ENCODE measurements at places on chromosomes 4 and X.

DNA sequence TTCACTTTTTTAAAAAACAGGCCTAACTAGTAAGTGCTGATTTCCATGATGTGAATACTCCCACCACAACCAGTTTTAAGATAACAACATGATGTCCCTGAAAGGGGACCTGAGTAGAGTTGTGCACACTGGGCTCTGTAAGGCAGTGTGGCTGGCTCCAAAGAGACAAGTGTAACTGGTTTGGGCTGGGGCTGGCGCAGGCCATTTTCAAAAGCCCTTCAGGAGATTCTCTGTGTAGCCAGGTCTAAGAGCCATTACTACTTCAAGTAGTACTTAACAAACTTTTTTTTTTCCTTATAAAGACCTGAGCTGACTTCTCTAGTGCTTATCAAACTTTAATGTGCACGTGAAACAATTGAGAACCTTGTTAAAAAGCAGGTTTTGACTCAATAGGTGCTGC, 4.3 kb downstream of the QRFPR start:
- DNase-seq: no peak

DNA sequence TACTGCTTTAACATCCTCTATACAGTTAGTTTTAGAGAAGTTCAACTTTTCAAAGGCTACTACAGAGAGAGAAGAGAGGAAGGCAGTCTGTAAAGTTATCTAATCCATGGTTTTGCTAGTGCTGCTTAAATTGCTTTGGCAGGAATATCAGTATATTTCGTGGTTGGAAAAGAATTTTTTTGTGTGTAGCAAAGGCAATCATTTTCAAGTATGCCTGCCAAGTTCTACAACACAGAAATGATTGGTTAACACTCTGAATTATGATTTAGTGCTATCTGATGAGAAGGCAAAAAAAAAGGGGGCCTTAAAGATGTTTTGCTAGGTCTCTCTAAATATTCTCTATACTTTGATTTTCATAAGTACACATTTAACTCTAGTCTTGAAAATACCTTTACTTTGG, 133.1 kb downstream of the JADE1 start:
- DNase-seq: no peak

- peak; percentile 5 for DNase-seq
Measured at GRCh38 chr4:42152507-42153504, at the start of gene BEND4. Gene BEND4, minus strand, starts transcription at chr4:42152655. Its CDS starts 512 bp downstream, at chr4:42152143.

DNA sequence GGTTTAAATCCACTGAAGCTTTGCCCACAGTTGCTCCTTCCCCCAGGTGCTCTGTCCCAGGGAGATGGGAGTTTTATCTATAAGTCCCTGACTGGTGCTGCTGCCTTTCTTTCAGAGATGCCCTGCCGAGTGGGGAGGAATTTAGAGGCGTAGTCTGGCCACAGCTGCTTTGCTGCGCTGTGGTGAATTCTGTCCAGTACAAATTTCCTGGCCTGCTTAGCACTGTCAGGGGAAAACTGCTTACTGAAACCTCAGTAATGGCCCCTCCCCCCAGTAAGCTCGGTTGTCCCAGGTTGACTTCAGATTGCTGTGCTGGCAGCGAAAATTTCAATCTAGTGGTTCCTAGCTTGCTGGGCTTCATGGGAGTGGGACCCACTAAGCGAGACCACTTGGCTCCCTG, 40.1 kb downstream of the UGT2B17 start:
- no peak for DNase-seq

GRCh38 chrX:3527166-3527565, 180.7 kb upstream of the MXRA5 start:
- DNase-seq: no peak

DNA sequence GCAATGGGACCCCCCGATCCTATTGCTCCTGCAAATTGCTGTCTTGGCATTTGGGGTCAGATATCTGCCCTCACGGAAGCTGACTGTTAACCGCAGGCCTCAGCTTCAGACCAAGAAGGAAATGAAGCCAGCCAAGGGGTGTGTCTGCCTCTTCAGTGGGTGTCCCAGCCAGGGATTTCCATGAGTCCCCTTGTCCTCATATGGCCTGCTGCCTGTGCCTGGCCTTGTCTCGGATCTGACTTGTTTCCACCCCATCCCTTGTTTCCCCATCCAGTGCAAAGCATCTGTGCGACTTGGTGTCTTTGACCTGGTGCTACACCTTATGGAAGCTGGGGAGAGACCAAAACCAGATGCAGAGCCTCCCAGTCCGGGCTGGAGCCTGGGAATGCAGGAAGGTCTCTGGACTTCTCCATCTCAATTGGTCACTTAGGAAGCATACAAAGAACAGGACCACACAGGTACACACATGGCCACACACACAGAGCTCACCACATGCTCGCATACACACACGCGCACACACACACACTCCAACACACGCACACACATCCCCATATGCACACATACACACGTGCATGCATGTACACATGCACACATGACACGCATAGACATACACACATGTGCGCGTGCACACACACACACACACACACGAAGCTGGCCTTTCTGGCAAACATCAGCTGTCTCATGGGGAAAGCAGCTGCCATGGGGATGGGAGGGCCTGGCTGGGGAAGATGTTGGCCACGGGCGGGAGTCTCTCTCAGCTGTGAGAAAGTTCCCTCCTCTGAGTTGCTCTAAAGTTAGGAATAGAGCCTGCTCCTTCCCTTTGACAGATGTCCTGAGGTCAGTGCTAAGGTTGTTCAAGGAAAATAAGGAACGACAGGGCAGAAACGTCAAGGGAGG, 65.5 kb downstream of the CRMP1 start:
- DNase-seq: no peak

DNA sequence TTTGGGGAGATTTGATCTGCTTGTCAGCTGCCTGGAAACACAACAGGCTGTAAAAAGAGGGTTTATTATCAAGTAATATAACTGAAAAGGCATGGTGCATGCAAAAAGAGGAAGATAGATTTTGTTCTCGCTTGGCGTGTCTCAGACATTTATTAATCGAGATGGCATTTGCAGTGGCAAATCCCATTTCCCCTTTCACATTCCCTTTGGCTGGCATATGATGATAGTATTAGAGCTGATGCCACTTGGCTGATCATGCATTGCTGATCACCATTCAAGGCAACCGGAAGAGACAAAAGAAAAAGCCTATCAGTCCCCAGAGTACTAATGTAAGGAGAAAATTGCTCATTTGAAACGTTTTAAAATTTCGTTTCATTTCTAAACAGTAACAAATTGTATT, 101.8 kb downstream of the ZIC3 start:
- no peak for DNase-seq

DNA sequence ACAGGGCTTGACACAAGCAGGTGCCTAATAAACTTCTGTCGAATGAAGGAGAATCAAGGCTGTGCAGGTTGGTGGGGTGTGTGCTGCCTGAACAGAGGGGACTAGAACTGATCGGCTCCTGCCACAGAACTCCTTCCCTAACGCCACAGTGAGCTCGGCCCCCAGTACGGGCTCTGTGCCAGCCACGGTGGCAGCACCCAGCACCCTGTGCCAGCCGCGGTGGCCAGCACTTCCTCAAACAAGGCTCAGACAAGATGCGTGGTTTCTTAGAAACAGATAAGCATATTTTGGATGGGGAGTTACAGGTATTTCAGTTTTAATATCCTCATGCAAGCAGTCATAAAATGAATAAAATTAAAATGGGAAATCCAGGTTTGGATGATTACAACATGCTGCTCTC, 26.0 kb upstream of the C4orf50 start:
- DNase-seq: no peak

DNA sequence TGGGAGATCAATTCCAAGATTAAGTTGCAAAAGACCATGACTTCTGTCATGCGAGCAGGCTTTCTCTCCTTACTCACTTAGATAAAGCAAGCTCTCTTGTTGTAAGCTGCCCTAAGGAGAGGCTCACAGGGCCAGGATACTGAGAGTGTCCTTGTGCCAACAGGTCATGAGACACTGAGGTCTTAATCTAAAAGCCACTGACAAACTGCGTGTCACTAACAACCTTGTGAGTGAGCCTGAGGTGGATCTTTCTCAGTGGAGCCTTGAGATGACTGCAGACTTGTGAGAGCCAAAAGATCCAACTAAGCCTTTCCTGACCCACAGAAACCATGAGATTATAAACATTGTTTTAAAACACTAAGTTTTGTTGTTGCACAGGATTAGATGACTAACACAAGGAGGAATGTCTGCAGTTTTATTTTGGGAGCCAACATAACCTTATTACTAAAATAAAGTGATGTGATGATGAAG, 170.5 kb downstream of the SLC39A8 start:
- no peak for DNase-seq

DNA sequence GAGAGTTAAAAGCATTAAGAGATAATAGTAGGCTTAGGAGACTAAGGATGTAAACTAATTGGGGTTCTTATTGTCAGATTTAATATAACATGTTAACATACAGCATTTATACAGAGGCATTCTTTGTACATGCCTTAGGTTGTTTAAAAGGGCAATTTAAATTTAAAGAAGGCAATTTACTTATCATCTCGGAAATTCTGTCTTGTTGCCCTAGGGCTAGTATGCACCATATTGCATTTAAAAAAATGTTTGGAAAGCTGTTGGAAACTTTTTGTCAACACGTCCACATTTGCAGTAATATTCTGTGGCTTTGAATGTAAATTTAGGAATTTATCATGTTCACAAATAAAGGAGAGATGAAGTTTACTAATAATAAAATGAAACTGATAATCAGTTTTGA, 25.5 kb downstream of the GALNT7 start:
- DNase-seq: no peak

- DNase-seq: no peak
Measured at GRCh38 chr4:147843162-147843561, 111.3 kb downstream of the ARHGAP10 start.

DNA sequence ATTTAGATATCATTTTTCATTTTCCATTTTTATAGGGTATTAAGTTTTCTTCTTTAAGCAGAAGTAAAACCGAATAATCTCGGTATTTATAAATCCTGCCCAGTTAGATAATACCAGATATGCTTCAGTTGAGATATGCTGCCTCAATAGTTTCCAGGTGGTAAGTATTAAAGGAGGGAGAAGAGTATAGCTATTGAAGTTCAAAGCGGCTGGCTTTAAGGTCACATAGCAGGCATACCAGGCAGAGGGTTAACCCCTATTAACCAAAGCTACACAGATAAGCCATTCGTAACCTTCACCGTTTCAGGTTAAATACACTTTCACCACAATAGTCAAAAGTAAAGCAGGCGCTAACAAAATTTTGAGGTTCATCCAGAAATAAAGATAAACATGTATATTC, 54.2 kb downstream of the EDNRA start:
- DNase-seq: no peak

GRCh38 chr4:5992828-5993321, 25.4 kb downstream of the C4orf50 start:
- no peak for DNase-seq

DNA sequence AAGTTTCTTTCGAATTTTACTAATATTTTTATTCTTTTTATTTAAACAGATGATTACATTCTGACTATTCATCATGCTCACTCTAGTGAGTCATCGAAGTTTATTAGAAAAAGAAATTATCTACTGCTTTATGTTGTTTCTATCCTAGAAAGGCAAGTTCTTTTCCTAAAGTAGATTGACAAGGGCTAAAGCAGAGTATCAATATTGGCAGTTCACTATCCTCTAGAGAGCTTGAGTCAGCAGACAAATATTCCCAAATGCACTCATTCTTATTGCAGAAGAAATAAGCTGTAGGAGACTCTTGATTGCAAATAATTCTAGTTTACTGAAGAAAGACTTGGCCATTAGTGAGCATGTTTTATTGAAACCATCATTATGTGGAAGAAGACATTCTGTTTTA, 911.8 kb downstream of the CENPC start:
- DNase-seq: no peak

GRCh38 chrX:105114554-105115130, 105.9 kb downstream of the TEX13A start:
- no peak for DNase-seq

DNA sequence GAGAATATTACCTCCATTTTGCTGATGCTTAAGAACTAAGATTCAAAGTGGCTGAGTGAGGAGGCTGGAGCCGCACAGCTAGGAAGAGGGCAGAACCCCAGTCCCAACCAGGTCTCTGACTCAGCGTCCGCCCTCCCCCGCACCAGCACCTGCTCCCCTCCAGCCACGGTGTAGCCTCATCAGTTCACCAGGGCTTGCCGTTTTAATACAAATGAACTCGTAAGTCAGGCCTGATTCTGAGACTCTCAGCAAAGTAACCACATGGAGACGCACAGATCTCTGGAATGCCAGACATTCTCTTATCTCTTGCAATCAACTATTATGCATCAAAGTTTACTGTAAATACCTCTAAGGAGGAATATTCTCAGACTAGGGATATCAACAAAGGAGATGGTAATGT, 52.4 kb downstream of the ENPP6 start:
- DNase-seq: no peak

- DNase-seq: no peak
Measured at GRCh38 chr4:40843696-40844095, 93.9 kb downstream of the NSUN7 start.

GRCh38 chr4:40916880-40917279, 167.1 kb downstream of the NSUN7 start:
- DNase-seq: no peak

Data from stimulated activated CD8-positive, alpha-beta memory T cell treated with anti-CD3 and anti-CD28 coated beads, Interleukin-4, amount 100 ng/mL, for 4 hours (primary cell).